AG08395 (cell line): ENCODE measurements at places on chromosomes 2 and 18.

DNA sequence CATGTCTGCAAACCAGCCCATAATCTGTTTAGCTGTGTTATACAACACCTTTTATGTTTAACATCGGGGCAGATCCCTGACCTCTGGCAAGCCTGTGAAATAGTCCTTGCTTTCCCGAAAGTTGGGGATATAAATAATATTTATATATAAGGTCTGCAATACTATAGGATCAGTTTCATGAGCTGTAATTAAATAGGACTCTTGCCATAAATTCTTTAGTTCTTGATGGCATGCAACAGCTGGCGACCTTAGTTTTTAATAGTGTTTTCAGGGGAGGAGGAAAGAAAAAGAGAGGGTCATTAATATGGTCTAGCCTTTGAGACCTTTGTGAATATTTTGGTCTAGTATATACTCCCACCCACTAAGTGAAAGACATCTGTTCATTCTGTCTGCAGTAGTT is 166.5 kb downstream of the MTX2 start:
- DNase-seq: no peak

DNA sequence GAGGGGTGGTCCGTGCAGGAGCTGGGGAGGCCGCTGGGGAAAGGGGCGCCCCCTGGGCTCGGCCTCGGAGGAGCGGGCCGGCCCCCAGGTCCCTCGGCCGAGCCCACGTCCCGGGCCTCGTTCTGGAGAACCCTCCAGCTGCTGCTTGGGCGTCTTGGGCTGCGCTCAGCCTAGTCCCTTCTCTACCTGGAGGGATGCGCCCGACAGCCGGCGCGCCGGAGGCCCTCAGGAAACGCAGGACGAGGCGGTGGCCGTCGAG is 293 bp upstream of the D2HGDH start:
- DNase-seq: no peak

- peak; percentile 16 for DNase-seq
These were observed 103.5 kb downstream of the ANKRD44 start for GRCh38 chr2:197207106-197207505.

GRCh38 chr2:207328944-207329386 is 163.2 kb upstream of the KLF7 start:
- no peak for DNase-seq

DNA sequence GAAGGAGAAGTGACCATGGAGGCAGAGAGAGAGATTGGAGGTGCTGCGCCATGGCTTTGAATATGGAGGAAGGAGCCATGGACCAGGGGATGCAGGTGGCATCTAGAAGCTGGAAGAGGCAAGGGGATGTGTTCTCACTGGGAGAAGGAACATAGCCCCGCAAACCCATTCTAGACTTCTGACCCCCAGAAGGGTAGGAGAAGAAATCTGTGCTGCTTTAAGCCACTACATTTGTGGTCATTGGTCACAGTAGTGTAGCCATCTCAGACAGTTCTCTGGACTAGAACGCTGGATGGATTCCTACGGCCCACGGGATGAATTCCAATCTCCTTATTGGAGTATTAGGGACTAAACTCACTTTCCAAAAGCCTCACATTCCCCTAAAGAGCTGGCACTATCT is 67.8 kb downstream of the PTGR3 start:
- DNase-seq: no peak

- no peak for DNase-seq
These were observed 286.4 kb upstream of the MMADHC start for GRCh38 chr2:149873936-149874335.

- DNase-seq: no peak
These were observed 27.9 kb downstream of the REV1 start for GRCh38 chr2:99461828-99462483.

- DNase-seq: peak; percentile 84
These were observed 4.9 kb downstream of the FEV start for GRCh38 chr2:218979846-218980734.

- no peak for DNase-seq
These were observed 43.0 kb upstream of the NARS1 start for GRCh38 chr18:57664568-57665165.

- no peak for DNase-seq
These were observed 175.6 kb downstream of the ALPK2 start for GRCh38 chr18:58453167-58453808.

- DNase-seq: peak; percentile 30
These were observed 124.2 kb downstream of the AGAP1 start for GRCh38 chr2:235618039-235618438.

- no peak for DNase-seq
These were observed 13.1 kb upstream of the UGT1A9 start for GRCh38 chr2:233658610-233659009.

- DNase-seq: no peak
These were observed 238.3 kb upstream of the TRIB2 start for GRCh38 chr2:12478151-12479064.

DNA sequence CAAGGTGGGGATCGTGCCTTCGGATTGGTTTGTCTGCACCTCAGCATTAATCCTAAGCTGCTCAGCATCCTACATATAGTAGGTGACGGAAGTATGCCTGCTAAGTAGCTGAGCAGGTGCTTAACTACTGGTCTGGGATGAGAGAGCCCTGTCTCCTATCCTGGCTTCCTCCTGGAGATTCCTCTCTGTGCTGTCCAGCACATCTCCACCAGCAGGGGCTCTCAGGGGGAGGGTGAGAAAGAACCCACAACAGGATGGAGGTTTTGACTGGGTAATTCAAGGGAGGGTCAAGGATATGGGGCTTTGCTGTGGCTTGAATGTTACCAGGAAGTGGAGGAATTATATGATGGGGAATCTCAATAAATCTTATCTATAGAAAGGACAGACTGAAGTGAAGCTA is 45.4 kb upstream of the KIF5C start:
- DNase-seq: no peak

GRCh38 chr18:43934781-43935471 is 657.6 kb upstream of the SYT4 start:
- DNase-seq: no peak

- DNase-seq: no peak
These were observed 83.6 kb downstream of the HS1BP3 start for GRCh38 chr2:20567159-20567925.

DNA sequence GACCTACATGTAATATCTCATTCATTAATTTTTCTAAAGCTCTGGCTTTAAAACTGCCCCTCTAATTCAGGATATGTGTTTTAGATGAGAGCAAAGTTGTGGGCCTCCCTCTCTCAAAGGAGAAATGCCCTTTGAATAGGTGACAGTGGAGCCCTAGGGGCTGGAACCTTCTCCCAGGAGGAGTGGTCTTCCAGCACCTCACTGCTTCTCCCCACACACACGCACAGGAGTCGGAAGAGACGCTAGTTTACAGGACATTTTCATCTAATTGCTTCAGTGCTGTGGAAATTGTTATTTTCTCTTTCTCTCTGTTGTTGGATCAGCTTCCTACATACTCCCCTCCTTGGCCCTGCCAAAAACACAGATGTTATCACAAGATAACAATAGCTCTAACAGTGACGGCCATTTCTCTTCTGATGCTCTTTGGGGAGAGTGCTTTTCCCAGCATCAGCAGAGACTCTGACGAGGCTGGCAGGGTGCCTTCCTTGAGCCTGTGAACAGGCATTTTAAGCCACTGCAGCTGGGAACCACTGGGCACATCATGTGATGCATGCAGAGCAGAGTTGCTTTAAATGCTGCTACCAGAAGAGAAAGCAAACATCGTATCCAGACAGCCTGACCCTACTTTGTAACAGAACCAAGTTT is 209.4 kb upstream of the SP5 start:
- peak; percentile 44 for DNase-seq

DNA sequence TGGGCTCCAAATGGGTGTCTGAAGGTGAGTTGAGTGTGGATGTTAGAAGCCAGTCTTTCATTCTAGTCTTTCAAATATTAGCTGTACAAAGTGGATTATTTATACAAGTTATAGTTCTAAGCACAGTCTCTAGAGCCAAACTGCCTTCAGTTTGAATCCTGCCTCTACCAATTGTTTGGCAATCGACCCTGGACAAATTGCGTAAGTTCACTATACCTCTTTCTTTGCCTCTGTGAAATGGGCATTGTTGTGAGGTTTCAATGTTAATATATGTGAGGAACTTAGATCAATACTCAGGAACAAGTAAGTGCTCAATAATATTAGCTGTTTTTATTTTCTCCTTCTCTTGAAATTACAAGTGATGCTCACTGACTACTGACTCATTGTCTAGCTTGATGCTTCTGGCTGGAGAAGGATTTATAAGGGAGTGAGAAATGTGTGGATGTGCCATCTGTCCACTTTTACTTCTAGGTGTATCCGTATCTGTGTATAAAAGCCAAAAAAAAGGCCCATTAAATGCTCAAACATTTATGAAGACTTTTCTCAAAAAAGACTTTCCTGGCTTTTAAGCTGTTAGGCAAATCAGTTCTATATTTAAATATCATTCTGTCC is 48.1 kb upstream of the RAPH1 start:
- DNase-seq: no peak

DNA sequence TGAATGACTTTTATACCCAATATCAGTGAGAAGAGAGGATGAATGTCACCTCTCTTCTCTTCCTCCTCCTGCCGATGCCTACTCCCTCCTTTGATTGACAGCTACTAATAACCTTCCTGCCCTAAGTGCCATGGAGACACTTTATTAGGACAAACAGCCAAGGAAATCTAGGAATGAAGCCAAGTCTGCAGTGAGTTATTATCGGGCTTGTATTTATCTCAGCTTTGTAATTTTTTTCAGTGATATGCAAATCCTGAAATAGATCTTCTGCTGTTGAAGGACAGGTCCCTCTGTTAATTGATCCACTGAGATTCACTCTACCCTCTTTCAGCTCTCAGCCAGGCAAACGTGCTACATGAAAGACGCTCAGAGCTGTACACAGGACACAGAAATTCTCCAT is 686.7 kb downstream of the TMEM182 start:
- no peak for DNase-seq

DNA sequence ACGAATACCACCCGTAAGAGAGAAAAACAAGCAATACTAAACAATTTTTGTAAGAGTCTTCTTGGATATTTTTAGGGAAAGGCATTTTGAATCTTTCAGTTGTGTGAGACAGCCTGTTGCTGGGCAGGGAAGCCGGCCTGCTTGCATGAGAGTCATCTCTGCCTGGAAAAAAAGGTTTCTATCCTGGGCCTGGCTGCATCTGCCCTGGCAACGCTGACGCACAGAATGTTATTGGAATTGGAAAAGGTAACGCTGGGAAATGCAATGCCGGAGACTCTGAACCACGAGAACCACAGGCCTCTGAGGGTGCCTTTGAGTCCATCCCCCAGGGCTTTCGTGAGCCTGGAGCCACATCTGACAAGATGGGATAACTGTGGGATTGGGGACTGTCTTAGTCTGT is 17.9 kb upstream of the NPAS2 start:
- DNase-seq: no peak

GRCh38 chr2:200408428-200409316 is 101.2 kb downstream of the KCTD18 start:
- DNase-seq: peak; percentile 80

- no peak for DNase-seq
These were observed 109.2 kb downstream of the PTPRM start for GRCh38 chr18:7676253-7676873.

DNA sequence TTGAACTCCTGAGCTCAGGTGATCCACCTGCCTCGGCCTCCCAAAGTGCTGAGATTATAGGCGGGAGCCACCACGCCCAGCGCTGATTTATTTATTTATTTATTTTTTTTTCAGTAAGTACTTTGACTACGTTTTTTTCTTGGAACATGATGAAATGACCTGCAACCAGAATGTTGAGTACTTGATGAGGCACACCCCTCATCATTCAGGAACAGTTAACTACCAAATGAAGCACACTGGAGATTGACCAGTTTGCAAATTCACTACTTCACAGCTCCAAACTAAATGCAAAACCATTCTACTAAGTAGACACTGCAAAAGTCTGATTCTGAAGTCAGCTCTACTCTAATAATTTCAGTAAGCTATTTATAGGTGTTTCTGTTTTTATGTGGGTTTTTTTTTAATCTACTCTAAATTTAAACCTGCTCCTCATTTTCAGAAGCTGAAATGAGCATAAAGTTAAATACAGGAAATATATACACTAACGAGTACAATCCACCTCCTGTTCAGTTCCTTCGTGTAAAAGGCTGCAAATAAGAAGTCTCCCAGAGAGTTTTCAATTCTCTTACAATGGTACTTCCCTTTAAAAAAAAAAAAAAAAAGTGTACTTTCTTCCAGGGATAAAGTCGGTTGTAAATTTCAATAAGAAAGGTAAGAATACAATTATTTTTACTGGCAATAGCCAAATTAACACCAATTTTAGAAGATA is 1.4 kb downstream of the GFPT1 start:
- DNase-seq: no peak

- DNase-seq: no peak
These were observed 6.7 kb downstream of the WDR43 start for GRCh38 chr2:28901202-28901601.

DNA sequence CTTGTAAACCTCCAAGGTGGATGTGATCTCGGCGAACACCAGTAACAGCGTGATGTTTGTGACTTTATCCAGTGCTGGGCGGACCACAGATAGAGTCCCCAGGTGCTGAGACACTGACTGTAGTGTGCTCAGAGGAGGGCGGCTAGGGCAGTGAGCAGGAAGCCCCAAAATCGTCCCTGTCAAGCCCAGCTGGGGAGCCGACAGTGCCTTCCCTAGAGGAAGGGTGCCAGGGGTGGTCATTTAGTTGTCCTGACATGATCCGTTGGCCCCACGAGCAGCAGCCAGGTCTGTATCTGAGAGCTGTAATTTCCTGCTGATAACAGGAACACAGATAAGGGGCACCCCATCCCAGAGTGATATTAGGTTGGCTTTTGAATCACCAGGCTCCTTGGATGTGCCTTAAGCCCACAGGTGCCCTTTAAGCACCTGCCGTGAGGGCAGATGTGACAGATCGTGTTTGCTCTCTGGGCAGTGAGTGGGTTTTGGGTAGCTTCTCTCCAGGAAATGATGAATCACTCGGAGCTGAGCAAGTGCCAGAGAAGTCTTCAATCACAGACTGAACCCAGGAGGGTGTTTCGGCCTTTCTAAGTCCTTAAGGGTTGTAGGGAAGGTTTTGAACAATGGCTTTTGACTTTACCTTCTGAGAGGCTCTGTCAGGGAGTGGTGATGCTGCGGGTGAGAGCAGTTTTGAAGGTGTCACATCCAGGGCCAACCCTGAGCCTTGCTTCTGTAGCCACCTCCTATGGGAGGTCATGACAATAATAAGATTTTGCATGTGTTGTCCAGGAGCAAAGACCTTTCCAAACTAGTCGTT is 7.7 kb downstream of the LPIN1 start:
- peak; percentile 73 for DNase-seq
